ENCODE measurements at places on chromosomes 3 and 15. TPM values are rescaled to one million over a fixed set of nuclear protein-coding genes. Genes with fewer than 3 reads are reported as not detected.

HHLA2 gene
- total RNA-seq, result not detected

GRCh38 chr15:48510976-48511375 lies 134.5 kb downstream of the FBN1 start:
- DNase-seq, result no peak

- DNase-seq, result no peak
Observed at GRCh38 chr15:77622934-77623754, 9.6 kb downstream of the LINGO1 start.

DNA sequence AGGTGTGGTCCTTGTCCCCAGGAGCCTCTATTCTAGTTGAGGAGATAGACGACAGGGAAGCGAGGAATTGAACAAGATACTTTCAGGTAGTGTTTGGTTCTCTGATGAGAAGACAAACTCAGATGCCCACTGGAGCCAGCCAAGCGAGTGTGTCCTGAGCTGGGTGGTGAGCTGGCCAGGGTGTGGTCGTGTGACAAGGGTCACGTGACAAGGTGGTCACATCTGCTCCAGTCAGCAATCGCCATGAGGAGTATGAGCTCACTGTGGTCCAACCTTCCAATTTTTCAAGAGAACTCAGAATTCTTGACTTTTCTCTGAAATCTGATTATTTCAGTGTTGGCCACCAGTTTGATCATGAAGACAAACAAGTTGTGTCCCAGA lies 39.5 kb downstream of the SLC6A6 start:
- DNase-seq, result no peak

- DNase-seq, result no peak
Observed at GRCh38 chr3:161991901-161992540, 495.4 kb downstream of the OTOL1 start.

EPHA6 gene
- total RNA-seq, result 0.48 TPM

DNA sequence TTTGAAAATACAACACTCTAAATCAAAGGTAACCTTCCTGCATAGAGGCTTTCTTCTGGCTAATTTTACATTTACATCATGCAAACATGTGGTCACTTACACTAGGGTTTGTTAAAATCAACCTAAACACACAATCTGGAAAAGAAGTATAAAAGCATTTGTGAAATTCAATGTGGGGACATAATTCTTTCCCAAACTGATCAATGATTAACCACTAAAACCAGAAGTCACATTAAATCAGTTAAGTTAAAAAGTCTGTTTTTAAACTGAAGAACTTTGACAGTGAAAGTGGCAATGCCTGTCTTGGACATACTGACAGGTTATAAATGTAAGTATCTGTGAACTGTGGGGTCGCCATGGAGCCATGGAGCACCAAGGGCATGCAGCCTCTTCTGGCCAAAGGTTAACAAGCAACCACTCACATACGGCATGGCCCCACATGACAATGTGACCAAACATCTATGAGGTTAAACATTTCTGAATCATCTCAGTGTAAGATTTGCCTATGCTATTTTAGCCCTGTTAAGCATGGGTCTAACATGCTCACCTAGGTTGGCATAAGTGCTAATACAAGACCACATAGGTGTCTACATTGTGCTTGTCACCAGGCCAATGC lies 278.2 kb downstream of the CTNNB1 start:
- no peak for DNase-seq

DNA sequence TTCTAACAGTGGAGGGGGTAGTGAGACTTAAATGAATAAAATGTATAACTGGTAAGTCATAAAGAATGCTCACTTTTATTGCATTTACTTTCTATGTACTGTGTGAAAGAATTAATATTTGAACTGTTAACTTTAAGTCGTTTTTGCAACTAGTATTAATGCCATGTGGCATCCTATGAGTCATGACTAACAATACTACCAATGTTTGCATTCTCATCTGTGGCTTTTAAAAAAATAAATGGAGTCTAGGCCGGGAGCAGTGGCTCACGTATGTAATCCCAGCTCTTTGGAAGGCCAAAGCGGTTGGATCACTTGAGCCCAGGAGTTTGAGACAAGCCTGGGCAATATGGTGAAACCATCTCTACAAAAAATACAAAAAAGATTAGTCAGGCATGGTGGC lies 5.2 kb downstream of the C3orf49 start:
- no peak for DNase-seq

- DNase-seq, result no peak
Observed at GRCh38 chr15:47983533-47983932, 137.3 kb upstream of the SLC24A5 start.

CD96 gene
- total RNA-seq, result not detected

GRCh38 chr15:27854601-27855000 lies 244.5 kb downstream of the OCA2 start:
- no peak for DNase-seq

DNA sequence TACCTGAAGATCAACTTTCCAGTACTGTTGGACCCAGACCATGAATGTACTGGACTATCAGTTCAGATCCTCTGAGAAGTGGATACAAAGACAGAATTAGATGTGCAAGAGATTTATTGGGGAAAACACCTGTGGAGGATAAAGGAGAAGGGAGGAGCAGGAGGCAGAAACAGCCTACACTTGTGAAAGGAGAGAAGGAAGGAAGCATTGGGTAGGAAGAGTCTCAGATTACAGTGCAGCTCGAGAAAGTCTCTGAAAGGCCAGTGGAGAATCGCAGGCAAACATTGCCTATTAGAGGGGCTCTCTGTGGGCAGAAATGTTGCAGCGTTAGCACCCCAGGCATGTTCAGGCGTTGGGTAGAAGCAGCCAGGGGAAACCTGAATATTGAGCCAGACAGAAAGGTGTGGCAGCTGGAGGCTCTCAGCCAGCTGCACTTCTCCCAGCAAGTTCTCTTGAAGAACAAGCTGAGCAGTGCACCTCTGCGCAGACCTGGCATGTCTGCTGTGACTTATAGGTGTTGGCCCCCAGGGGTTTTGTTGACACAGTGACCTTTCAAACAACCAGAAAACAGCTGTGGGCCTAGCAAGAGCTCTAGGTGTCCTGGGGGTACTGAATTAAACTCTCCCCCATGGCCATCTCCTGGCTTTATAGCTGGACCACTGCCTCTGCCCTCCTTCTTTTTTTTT lies 7.0 kb downstream of the CHST14 start:
- DNase-seq, result no peak

DNA sequence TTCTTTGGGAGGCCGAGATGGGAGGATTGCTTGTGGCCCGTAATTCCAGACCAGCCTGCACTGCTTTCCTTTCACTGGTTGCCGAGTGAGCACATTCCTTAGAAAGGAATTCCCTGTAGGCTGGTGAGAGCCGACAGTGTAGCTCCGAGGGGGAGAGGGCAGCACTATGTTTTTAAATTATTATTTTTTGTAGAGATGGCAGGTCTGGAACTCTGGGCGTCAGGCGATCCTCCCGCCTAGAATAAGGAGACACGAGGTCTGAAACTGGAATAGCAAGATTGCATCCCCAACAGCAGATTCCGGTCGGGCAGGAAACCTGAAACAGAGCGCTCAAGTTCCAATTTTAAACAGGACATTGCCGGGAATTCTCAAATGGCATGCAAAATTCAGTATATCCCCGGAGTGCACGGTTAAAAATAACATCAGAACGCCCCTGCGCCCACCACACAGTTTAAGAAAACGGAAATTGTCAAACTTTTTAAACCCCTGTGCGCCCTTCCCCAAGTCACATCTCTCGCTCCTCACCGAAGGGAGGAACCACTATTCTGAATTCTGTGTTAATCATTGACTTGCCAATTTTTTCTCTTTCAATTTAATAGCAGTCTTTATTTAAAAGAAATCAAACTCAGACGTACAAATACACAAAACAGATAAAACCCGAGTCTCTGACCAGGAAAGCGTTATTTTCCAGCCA lies 643 bp upstream of the RNU5B-1 start:
- DNase-seq, result peak; percentile 64

SLC22A13 gene
- not detected for total RNA-seq

- no peak for DNase-seq
Observed at GRCh38 chr3:58534592-58535494, 2.1 kb downstream of the ACOX2 start.

MUC20 gene
- total RNA-seq, result 0.33 TPM

DNA sequence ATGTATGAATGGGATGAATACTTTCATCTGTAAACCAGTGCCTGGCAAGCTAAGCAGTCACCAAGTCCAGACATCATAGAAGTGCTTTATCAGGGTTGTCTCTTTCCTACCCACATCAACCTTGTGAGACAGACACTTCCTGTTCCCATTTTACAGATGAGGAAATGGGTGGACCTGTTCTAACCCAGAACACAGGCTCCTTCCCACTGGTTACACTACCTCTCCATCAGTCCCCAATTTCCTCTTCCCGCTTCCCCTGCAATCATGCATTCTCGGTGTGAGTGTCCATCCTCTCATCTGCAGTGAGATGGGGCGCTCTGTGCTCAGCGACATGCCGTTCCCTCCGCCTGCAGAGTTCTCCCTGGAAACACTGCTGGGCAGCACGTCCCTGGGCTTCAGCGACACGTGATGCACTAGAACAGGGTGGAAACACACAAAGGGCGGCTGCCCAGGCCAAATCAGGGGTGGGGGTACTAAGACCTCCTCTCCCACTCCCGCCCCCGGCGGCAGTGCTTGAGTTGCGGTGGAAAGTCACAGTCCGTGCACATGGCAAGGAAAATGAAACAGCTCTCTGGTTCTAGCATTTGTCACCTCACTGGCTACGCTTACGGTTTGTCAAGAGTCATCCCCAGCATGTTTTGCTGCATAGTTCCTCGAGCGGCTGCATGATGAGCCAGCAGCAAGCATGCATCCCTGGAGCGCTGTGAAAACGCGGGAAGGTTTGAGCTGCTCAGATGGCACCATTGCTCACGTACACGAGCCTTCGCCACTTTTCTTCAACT lies 201.1 kb downstream of the ADAMTS17 start:
- no peak for DNase-seq

FBXW12 gene
- total RNA-seq, result 0.59 TPM

- peak; percentile 77 for DNase-seq
Observed at GRCh38 chr3:9402410-9403228, 5.2 kb downstream of the SETD5 start.

GRCh38 chr3:82413171-82413570 lies 651.7 kb upstream of the GBE1 start:
- DNase-seq, result no peak

GRCh38 chr3:86382556-86382955 lies 608.4 kb downstream of the VGLL3 start:
- no peak for DNase-seq

PYGO1 gene
- 0.83 TPM for total RNA-seq

DNA sequence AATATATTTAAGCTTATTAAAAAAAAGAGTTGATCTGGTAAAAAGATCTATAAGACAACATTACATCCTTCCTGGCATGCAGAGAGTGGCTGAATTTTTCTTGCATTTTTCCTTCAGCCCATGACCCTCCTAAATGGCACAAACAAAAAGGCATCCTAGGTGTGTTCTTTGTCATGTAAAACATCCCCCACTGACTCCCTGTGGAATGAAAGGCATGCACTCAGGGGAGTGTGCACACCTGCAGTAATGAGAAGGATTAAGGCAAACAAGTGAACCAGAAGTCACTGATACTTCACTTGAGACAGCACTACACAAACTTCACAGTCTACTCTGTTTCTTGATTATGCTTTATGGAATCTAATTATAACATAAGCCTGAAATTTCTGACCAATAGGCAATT lies 195.0 kb downstream of the RBMS3 start:
- DNase-seq, result peak; percentile 80

DNA sequence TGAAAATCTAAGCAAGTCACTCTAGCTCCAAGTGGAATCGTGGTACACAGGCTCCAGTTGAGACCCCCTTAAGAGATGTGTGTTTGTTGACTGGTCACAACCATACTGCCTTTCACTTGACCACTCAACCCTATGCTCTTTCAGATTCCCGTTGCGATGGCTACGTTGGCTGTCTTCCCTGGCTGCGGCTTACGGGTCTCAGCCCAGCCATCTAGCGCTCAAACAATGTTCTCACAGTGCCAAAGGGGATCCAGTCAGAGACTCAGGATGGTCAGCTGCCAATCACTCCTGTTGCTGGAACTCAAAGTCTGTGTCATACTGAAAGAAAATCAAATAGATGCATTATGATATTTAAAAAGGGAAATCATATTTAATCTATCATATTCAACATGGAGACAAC lies 237.6 kb downstream of the ITPR1 start:
- DNase-seq, result no peak

- no peak for DNase-seq
Observed at GRCh38 chr3:56157693-56158362, 310.4 kb downstream of the ERC2 start.

PIERCE2 gene
- total RNA-seq, result 0.44 TPM

SGO1 gene
- 28.1 TPM for total RNA-seq

DNA sequence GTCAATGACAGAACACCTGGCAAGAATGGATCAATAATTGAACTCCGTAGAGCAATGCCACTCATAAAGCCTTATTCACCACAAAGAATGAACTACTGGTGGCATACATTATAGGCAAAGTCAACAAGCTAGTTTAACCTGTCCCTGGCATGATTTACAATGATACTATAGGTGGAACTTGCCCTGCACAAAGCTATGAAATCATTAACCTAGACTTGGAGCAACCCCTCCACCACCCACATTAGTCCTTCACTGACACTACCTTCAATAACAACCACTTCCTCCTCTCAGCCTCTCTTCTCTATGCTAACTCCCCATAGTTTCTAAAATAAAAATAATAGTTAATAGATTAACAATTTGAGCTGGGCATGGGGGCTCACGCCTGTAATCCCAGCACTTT lies 54.4 kb downstream of the ACAP2 start:
- DNase-seq, result no peak

GRCh38 chr3:37574177-37574943 lies 287.3 kb upstream of the CTDSPL start:
- DNase-seq, result no peak

- no peak for DNase-seq
Observed at GRCh38 chr3:72405943-72406566, 442.2 kb downstream of the SHQ1 start.

- DNase-seq, result no peak
Observed at GRCh38 chr3:185387646-185388045, 24.7 kb downstream of the MAP3K13 start.

ABHD14A gene
- 3.0 TPM for total RNA-seq

Data from H9 (cell line).